ENCODE measurements at places on chromosomes 5 and 9.
A peak's percentile ranks its signal among the peaks of the same experiment; 100 is the strongest.

DNA sequence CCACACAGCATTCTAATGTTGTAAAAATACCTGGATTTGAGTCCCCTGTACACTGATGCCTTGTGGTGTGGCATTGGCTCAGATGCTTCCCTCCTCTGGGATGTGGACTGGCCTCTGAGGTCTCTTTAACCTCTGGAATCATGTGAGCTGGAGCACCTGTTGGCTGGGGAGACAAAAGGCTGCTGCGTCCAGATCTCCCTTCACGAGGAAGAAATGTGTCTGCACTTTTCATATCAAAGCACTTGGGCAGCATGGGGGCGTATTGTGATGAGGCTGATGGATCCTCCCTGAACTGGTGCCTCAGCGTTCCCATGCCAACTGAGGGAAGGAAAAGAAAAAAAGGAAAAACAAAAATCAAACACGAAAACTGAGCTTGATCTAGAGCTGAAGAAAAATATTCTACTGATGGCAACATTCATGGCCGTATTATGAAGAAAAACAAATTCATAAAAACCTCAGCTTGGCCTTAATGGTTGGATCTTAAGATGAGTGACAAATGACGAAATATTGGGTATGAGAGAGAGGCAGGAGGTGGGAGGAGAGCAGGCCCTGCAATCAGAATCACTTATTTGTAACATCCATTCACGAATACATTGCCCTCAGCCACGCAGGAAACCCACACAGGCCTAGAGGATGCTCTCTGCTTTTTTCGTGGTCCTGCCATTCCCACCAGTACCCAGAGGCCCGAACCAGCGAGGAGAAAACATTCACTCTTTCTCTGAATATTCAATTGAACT is 26.2 kb downstream of the GRIA1 start:
- ATAC-seq = no peak

- no peak for ATAC-seq
Observed at GRCh38 chr5:90051756-90052155, 357.8 kb downstream of the CETN3 start.

DNA sequence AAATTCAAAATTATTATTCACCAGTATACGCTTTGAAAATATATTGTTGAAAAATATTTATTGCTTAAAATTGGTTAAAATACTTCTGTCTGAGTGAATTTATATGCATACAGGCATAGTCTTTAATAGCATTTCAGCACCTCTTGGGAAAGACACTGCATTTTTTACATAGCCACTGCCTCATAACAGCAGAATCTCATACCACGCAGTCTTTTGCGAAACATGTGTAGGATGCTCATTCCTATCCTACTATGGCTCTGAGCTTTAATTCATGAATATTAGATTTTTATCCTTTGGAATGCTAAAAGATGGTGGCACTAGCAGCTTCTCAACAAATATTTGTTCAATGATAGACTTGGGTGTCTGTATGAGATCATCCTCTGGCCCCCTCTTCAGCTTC is 94.0 kb upstream of the SH3GL2 start:
- ATAC-seq = no peak

- ATAC-seq = peak; percentile 25
Observed at GRCh38 chr9:78029551-78030295, 1.9 kb downstream of the GNAQ start.

- peak; percentile 86 for ATAC-seq
Observed at GRCh38 chr9:113309204-113309813, 6.1 kb upstream of the RNF183 start.

DNA sequence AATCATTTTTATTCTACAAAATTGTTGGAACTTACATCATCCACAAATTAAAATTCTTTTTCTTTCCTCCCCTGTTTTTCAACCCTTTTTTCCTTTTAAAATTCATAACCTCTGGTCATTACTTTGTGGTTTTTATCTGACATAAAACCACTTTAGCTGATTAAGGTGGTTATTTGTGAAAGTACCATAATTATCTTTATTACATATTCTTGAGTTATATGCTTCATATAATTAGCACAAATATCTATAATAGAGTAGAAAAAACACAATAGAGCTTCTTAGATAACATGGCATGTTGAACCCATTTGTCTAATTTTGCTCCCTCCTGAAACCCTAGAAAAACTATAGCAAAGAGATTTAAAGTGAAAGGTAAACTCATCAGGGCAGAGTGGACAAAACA is 22.9 kb upstream of the PPIC start:
- no peak for ATAC-seq

DNA sequence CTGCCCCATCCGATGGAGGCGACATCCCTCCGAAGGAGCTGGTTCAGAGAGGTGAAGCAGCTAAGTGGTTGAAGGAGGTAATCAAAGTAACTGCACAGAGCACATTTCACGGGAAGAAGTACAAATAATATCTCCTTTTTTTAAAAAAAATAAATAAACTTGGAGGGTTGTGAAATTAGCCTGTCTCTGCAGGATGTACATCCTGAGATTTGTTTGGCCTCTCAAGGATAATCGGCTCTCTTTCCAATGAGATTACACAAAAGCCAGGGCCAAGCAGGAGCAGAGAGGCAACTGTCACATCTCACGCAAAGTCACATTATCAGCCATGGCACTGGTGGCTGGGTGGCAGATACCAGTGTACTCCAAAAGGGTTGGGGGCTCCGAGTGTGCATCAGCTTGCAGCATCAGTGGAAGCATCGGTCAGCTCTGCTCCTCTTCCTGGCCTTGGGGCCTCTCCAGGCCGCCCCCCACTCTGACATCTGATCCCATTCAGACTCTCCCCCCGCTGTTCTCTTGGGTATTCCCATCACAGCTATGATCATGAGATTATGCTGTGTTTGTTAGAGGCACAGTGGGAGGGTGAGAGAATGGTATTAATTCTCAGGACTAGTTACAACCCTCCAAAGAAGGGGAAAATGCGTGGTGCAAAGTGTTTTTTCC is 109.9 kb downstream of the UGCG start:
- ATAC-seq = no peak

- peak; percentile 4 for ATAC-seq
Observed at GRCh38 chr5:100901821-100902341, 1.2 kb downstream of the ST8SIA4 start.

DNA sequence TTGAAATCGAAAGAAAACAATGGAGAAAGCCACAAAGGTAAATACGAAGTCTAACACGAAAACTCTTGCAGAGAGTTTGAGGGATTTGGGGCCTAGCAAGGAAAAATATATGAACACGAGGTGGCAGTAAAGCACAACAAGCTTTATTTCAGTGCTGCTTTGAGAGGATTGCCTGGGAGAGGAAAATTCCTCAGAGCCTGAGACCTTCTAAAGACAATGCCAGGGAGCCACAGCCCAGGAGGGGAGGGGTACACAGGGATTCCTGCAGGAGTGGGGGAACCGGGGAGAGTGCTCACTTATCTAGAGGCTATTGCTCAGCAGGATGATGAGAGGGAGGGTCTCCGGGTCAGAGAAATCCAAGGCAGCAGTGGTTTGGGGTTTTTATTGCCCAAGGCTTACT is 134.9 kb upstream of the ADCY2 start:
- peak; percentile 34 for ATAC-seq

DNA sequence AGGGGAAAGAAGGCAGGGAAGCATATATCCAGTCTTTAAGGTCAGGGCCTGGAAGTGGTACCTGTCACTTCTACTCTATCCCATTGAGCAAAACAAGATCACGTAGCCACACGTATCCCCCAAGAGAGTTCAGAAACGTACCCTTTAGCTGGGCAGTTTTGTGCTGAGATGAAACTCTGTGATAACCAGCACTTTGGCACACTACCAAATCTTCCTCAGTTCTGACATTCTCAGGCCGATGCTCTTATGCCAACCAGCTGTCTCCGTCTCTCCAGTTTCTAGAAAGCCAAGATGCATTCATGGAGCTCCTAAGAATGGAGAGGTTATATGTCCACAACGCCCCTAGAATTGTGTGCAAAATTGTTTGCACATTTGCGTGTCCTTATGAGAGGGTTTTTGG is 176.6 kb upstream of the MSX2 start:
- peak; percentile 42 for ATAC-seq

GRCh38 chr5:173778784-173779304 is 109.3 kb upstream of the CPEB4 start:
- ATAC-seq = no peak

DNA sequence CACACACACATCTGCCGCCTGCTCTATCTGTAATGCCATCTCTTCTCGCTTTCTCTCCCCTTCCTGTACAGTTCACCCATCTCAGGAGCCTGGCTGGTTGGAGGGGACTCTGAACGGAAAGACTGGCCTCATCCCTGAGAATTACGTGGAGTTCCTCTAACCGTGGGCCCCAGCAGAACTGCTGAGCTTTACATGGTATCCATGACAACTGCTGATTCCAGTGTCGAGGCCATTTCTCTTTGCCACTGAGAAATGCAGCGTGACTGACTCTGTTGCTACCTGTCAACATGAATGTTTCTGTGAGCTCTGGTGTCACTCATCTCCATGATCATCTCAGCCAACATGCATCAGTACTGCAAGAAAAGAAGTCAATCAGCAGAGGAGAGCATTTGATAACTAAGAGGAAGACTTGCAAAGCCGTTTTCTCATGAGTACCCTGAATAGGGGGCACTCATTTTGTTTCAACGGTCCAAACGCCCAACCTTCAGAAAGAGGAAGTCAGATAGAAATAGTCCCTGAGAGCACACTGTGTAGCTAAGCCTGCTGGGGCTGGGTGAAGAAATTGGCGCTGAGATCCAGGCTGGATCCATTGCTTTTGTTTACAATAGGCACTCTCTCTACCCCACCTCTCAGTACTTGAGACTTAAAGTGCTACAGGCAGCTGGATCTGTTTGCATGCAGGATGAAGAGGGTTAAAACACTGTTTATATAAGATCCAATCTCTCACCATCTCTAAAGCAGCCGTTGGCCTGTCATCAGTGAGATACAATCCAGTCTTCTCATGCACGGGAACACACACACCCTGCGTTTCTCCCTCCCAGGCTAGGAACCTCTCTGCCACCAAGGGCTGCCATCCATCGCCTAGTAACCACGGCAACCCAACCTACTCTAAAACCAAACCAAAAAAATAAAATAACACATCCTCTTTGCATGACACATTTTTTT is 180.9 kb downstream of the NR3C1 start:
- peak; percentile 61 for ATAC-seq

GRCh38 chr9:105309531-105309931 is 65.1 kb downstream of the SLC44A1 start:
- no peak for ATAC-seq

GRCh38 chr5:95734906-95735305 is 3.8 kb downstream of the RHOBTB3 start:
- no peak for ATAC-seq

- no peak for ATAC-seq
Observed at GRCh38 chr9:135693265-135693664, 6.0 kb downstream of the SOHLH1 start.

DNA sequence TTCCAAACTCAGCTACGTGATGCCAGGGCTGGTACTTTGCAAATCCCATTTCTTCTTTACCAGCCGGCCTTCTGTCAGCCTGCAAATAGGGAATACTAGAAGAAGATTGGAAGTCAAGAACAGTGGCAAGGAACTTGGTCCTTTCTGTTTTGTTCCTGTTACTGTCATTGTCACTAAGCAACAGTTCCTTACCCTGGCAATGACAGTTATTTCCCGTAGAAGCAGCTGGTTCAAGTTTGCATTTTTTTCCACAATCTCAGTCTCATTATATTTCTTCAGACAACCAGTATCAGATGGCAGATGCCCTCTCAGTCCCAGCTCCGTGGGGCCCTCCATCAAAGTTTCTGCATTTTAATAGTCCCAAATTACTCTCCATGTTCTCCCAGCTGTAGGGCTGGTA is 9.1 kb upstream of the C1QTNF2 start:
- ATAC-seq = no peak

GRCh38 chr5:142800776-142801494 is 30.8 kb downstream of the ARHGAP26 start:
- no peak for ATAC-seq

DNA sequence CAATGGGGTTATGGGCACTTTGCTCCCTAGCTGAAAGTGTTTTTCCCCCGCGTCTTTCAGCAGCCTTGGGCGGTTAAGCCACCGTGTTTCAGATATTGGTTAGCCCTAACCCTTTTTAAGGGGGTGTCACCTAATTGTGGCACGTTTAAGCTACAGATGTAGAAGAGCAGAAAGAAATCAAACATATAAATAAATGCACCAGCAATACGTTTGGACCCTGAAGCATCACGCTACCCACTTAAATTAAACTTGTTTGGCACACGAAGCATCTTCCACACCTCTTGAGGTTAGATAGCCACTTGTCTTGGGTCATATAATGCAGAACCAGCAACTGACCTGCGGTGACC is 768 bp downstream of the YTHDC2 start:
- no peak for ATAC-seq

- ATAC-seq = no peak
Observed at GRCh38 chr9:4131946-4132345, 167.9 kb downstream of the GLIS3 start.

GRCh38 chr5:96868603-96869371 is 7.5 kb upstream of the ERAP2 start:
- peak; percentile 99 for ATAC-seq

DNA sequence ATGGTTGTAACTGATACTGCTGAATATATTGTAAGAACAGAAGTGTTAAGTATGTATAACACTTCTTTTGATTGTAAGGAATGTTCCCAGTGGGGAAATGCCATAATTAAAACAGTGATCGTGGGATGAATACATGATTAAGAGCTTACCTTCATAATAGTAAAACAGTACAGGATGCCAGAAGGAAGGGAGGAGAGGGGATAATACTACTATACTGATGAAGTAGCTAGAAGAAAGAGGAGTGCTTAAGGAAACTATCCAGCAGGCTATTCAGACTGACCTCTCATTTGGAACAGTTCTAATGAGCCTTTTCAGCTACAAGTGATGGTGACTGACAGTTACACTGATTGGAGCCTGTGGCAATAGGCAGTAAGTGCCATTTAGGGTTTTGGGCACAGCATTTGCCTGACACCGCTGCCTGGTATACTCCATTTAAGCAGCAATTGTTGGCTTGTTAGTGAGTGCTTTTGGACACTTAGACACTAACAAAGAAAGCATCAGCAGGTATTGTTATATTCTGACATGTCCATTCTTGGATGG is 33.8 kb upstream of the KDM4C start:
- ATAC-seq = no peak

GRCh38 chr9:131804826-131805225 is 65.0 kb upstream of the RAPGEF1 start:
- no peak for ATAC-seq

Data from SK-N-SH treated with all-trans-retinoic acid at 6 μM for 48 hours (cell line).